ENCODE measurements at places on chromosomes 2 and 18. TPM values are rescaled to one million over a fixed set of nuclear protein-coding genes. Genes with fewer than 3 reads are reported as not detected.

Gene SMCHD1
- total RNA-seq, result 305 TPM

Gene MARCHF7
- 76.6 TPM for total RNA-seq

DNA sequence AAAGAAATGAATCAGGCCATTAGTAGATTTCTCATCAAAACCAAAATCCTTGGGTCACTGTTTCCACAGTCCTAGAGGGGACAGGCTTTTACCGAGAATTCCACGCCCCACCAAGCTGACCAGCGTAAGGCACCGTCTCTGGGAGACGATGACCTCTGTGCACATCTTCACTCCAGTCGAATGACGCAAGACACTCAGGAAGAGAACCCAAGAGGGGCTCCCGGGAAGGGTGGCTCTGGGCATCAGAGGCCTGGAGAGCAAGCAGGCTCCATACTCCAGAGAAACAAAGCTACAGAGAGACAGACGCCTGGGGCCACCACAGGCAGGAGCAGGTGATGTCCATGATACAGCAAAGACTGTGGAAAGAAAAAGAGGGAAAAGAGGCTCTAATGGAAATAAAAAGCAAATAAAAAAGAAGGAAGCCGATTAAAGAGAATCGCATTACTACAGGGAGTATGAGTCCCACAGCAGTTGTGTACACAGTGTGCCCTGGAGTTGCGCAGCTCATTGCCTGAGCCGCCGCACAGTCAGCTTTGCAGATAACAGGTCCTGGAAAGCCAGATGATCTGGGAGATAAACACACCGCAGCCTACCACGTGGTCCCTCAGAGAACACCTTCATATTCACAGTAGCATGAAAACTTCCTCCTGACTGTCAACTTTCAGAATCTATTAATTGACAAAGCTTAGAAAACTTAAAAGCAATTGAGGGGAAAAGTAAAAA is 572.7 kb upstream of the SALL3 start:
- DNase-seq, result no peak

Gene DUSP2
- total RNA-seq, result 1,304 TPM

Gene PPP1R1C
- not detected for total RNA-seq

DNA sequence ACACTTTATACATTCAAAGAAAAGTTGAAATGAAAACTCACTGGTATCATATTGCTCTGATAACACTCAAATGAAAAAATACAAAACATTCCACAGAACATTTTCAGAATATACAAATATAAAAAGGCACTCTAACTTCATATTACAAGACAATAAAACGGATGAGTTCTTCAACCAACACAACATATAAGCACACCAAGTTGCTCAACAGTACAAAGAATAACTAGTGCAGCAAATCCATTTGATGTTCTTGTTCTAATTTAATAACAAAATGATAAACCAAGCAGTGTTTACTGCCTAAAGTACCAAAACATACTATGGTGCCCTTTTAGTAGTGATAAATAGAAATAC is 60.8 kb upstream of the PGAP1 start:
- no peak for DNase-seq

DNA sequence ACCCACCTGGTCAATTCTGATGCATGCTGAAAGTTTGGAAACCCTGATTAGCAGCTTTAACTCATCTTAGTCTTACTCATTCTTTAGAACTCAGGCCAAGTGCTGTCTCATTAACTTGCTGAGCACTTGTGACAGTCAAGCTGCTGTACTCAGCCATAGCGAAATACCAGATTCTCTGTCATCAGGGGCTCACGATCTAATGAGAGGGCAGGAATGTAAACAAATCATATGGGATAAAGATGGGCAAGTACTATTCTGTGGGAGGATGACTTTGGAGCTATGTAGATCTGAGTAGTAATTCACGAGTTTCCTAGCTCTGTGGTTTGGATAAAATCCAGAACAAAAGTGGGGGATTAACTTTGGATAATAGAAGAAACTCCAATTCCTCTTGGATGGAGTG is 376.6 kb downstream of the HRH4 start:
- DNase-seq, result no peak

DNA sequence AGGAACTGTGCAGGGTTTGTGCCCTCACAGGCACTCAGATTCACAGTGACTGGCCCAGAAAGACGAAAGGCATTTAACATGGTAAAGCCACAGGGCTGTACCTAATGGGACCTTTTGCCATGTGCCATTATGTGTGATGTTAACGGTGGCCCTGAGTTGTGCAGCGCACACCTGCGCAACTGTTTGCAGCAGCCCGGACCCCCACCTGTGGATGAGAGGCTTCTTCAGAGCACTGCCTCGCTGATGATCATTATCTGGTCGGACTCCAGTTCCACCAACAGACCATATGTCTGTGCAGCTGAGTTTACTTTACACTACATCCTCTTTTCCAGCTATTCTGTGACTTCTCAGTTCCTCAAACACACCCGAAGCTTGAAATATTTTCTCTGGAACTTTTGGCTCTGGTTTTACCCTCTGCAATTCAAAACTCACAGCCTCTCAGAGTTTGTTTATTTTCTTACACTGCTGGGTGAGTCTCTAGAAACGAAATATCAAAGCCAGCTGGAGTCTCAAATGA is 35.6 kb upstream of the UBE2F start:
- DNase-seq, result no peak
